ENCODE measurements at places on chromosomes 4 and X. TPM values are rescaled to one million over a fixed set of nuclear protein-coding genes. Genes with fewer than 3 reads are reported as not detected.

Gene DMRTC1
- total RNA-seq, result not detected

Gene TAF7L
- 0.20 TPM for total RNA-seq

Gene ADAMTS3
- total RNA-seq, result not detected

Gene SMPX
- not detected for total RNA-seq

Gene SH3RF1
- total RNA-seq, result 9.3 TPM

Gene TMEM164
- total RNA-seq, result 79.4 TPM

Gene APLN
- 0.85 TPM for total RNA-seq

Gene GDI1
- 108 TPM for total RNA-seq

Gene KCNIP4
- total RNA-seq, result not detected

Gene DUX4
- total RNA-seq, result not detected

Gene ATP10D
- 2.5 TPM for total RNA-seq

Gene TMEM35A
- not detected for total RNA-seq

Gene IL15
- total RNA-seq, result 13.5 TPM

Gene YIPF7
- not detected for total RNA-seq

Gene HTN3
- not detected for total RNA-seq

Gene PABPC5
- total RNA-seq, result not detected

Gene F8
- total RNA-seq, result 4.0 TPM

Gene VCX2
- total RNA-seq, result not detected

Gene NSG1
- 9.4 TPM for total RNA-seq

Gene TMEM47
- total RNA-seq, result 1.2 TPM

Gene TLR10
- total RNA-seq, result not detected

Data from A549 treated with Mapracorat at 1 μM for 4 hours (cell line).